ENCODE measurements at places on chromosomes 16 and 17. TPM values are rescaled to one million over a fixed set of nuclear protein-coding genes. Genes with fewer than 3 reads are reported as not detected.

GRCh38 chr16:25925421-25925820 lies 233.7 kb downstream of the HS3ST4 start:
- no peak for DNase-seq

DNA sequence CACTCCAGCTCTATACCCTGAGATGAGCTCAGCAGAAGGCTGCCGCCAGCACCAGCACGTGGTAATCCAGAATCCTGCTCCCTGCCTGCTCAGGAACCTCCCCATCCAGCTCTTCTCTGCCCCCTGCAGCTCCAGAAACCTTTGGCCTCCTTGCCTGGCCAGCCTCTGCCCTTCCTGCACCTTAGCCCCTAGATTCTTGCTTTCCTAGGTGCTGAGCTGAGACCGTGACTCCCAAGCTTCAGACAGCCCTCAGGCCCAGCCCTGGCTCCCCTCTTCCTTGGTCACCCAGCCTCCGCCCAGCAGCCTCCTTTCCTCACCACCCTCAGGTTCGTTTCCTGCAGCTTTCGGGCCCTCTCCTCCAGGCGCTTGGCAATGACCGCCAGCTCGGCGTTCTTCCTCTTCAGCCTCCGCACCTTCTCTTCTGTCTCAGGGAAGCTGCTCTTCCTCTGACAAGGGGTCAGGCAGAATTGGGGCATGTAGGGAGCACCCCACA lies 2.6 kb downstream of the TSPOAP1 start:
- no peak for DNase-seq

DNA sequence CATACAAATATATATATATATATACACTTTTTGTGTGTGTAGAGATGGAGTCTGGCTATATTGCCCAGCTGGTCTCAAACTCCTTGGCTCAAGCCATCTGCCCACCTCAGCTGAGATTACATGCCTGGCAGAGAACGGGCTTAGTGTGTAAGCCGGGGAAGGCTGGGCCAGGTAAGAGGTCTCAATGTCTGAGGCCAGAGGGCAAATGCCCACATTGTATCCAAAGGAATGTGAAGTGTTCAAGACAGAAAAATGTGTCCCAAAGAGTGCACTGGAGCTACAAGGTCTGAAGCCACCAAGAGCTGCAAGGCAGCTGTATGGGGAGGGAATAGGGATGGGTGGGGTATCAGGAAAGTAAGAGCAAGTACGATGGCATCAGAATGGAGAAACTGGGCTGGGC lies 8.8 kb downstream of the CD2BP2 start:
- DNase-seq, result no peak

DNA sequence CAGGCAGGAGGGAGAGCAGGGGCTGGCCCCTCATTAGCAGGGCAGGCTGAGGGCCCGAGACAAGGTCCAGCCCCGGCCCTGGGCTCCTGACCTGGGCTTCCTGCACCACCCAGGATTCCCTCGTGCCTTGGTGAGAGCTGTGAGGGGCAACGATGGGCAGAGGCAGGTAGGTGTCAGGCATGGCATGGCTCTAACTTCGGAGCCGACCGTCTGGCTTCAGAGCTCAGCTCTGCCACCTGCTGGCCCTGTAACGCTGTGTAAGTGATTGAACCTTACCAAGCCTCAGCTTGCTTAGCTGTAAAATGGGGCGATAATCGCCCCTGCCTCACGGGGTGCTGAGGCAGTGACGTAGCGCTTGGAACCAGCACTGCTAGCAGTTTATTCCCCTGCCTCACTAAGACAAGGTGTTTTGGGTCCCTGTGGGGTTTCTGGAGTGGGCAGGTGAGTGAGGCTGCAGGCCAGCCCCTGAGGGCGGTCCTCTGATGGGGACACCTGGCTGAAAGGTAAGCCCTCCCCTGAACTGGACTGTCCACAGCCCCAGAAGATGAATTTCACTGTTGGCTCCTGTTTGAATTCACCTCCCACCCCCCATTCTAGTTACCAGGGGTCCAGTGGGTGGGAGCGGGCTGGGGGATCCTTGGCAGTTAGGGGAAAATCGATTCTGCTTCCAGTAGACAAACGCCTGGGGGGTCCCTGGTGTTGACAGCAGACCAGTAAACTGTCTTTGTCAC lies 184.8 kb upstream of the GSE1 start:
- no peak for DNase-seq

DNA sequence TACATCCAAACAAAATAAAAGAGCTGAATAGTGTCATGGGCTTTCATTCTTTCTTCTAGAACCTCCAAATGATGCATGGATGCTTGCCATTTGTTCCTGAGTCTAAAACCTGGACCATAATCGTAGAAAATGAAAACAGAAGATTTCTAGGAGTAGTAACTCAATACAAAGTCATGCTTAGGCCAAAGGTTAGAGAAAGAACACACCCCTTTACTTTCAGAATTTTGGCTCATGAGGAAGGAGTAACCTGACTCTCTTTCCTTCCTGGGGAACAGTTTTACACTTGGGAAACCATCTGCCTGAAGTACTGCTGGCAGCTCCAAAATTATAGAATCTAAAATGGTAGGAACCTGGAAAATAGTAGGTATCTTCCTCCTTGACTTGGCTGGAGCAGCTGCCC lies 137.2 kb downstream of the SNX11 start:
- no peak for DNase-seq

DNA sequence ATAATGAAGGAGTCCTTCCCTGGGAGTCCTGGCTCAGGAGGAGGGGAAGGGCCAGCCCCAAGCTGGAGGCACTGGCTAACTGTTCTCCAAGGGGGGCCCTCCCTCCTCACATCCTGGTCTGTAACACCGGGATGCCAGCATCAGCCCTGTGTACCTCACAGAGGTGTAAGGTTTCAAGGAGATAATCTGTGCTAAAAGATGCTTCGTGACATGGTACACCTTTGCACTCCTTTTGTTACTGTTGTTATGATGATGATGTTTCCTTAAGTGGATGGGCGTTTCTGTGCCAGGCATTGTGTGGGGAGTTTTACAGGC lies 236.7 kb upstream of the TNRC6C start:
- no peak for DNase-seq

DNA sequence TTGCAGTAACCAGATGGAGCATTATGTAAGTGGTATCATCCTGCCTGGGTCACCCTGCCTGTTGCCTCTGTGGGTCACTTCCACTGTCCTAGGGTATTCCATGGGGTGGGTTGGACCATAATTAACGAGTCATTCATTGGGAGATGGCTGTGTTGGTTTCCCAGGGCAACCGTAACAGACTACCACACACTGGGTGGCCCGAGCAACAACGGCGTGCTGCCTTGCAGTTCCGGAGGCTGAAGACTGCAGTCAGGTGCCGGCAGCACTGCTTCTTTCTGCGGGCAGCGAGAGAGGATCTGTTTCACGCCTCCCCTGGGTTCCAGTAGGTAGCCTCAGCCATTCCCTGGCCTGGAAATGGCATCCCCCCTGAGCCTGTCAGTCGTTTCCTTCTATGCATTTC lies 28.9 kb upstream of the CMIP start:
- DNase-seq, result no peak

DNA sequence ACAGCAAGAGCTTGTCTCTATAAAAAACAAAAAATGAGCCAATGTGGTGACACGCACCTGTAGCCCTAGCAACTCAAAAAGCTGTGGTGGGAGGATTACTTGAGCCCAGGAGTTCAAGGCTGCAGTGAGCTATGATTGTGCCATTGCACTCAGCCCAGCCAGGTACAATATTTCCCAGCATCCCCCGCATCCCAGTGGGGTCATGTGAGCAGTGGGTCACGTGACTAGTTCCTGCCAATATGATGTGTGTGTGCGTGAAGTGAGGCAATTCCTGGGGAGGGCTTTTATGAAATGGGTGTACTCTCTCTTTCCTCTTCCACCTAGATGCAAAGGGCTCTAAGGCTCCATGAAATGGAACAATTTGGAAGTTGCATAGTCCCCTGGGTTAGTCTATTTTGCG lies 81.3 kb downstream of the GSG1L start:
- no peak for DNase-seq

DNA sequence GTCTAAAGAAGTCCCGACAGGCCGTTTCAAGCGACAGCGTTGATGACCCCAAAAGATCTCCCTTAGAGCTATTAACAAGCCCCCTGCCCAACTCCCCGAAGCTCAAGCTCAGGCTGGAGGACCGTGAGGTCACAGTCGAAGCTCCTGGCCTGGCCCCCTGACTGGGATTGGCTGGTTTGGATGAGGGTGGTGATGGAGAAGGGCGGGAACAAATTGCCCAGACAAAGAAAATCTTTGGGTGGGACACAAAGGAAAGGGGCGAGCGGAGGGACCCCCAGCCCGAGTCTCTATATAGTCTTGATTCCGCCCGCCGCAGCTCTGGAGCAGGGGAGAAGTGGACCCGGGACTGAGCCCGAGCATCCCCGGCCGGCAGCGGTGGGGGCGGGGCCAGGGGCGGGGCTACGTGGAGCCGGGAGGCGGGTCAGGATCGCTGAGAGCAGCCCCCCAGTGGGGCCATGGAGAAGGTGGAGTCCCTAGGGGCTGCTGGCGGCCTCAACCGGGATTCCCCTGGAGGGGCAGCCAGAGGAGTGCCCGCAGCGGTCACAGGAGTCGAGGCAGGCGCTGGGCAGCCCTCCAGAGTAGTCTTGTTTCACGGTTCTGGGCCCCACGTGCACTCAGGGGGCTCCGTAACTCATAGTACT lies 982 bp upstream of the NEURL4 start:
- peak; percentile 69 for DNase-seq

GRCh38 chr17:19897903-19898302 lies 30.2 kb upstream of the ULK2 start:
- no peak for DNase-seq

GRCh38 chr17:47276868-47277267 lies 23.2 kb downstream of the ITGB3 start:
- DNase-seq, result no peak

GRCh38 chr17:34110315-34110714 lies 144.8 kb upstream of the CCL2 start:
- DNase-seq, result no peak

- no peak for DNase-seq
Measured at GRCh38 chr17:80692931-80693467, 148.4 kb downstream of the RPTOR start.

NOG gene
- 6.3 TPM for total RNA-seq

KRT28 gene
- total RNA-seq, result not detected

TIGD7 gene
- 15.5 TPM for total RNA-seq

All from prostate gland (tissue), 2 donors.